ENCODE measurements at places on chromosomes 16 and 17. TPM values are rescaled to one million over a fixed set of nuclear protein-coding genes. Genes with fewer than 3 reads are reported as not detected.

DNA sequence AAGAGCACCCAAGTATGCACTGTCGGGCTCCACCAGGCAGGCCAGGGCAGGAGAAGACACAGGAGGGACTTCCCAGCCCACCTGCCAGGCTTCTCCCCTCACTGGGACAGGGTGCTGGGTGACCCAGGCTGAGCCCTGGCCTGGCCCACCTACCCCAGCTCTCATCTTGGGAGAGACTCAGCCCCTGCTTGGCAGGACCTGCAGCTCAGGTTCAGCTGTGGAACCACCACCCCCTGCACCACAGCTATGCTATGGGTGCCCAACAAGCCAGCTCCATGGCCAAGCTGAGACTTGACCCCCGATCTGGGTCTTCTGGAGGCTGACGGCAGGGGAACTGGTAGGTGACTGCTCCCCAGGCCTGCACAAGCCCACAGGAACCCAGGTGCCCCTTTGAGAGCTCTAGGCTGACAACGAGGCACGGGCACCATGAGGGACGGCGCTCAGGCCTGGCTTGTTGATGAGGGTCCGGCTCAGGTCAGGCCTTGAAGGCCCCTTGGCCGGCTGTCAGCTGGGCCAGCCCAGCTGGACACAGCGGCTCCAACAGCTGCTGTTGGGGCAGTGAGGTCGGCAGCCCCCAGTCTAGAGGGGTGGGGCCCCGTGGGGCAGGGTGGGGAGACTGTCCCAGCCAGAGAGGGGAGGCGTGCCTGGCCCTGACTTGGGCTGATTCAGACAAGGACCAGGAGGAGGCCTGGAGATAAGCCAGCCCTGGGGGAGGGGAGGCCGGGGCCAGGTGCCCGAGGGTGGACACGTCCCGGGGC lies 4.6 kb downstream of the RPUSD1 start:
- H3K4me1 ChIP-seq, result peaks cover 12% of the 10 kb centered on the region
- H3K27me3 ChIP-seq, result no peaks in the 10 kb centered on the region
- H3K36me3 ChIP-seq, result peaks cover 9% of the 10 kb centered on the region
- no peak overlapping the region for H3K4me3 ChIP-seq
- DNase-seq, result no peak

GRCh38 chr17:76402711-76403110 lies 18.3 kb downstream of the SPHK1 start:
- H3K27me3 ChIP-seq, result no peaks in the 10 kb centered on the region
- no peak overlapping the region for H3K4me3 ChIP-seq
- peaks cover 49% of the 10 kb centered on the region for H3K4me1 ChIP-seq
- H3K36me3 ChIP-seq, result peaks cover 77% of the 10 kb centered on the region

DNA sequence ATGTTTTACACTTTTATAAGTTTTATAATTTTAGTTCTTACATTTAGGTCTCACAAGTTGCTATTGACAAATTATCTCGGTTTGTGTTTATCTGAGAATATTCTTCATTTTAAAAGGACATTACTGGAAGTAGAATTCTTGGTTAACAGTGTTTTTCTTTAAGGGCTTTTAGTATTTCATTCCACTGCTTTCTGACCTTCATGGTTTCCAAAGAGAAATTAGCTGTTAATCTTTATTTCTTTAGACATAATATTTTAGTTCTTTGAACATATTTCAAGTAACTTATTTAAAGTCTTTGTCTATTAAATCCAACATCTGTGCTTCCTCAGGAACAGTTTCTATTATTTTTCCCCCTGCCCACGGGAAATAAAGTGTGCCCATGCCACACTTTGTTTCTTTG lies 240.1 kb upstream of the AXIN2 start:
- H3K36me3 ChIP-seq, result no peaks in the 10 kb centered on the region
- no peaks in the 10 kb centered on the region for H3K27me3 ChIP-seq
- H3K4me1 ChIP-seq, result no peaks in the 10 kb centered on the region
- H3K27ac ChIP-seq, result no peak overlapping the region
- H3K4me3 ChIP-seq, result no peak overlapping the region

GRCh38 chr17:41322094-41322902 lies 6.8 kb upstream of the KRTAP17-1 start:
- DNase-seq, result no peak
- no peak overlapping the region for H3K27ac ChIP-seq
- no peak overlapping the region for H3K4me3 ChIP-seq
- H3K4me1 ChIP-seq, result no peaks in the 10 kb centered on the region

- H3K27ac ChIP-seq, result no peak overlapping the region
- peaks cover 24% of the 10 kb centered on the region for H3K4me1 ChIP-seq
- no peaks in the 10 kb centered on the region for H3K36me3 ChIP-seq
- no peaks in the 10 kb centered on the region for H3K27me3 ChIP-seq
These were observed 39.7 kb upstream of the DNAJA2 start for GRCh38 chr16:47013172-47013571.

GRCh38 chr16:55641430-55642056 lies 14.2 kb upstream of the SLC6A2 start:
- H3K4me1 ChIP-seq, result no peaks in the 10 kb centered on the region
- H3K27me3 ChIP-seq, result no peaks in the 10 kb centered on the region
- H3K4me3 ChIP-seq, result no peak overlapping the region
- no peaks in the 10 kb centered on the region for H3K36me3 ChIP-seq

GRCh38 chr17:79803421-79803996 lies 6.6 kb upstream of the CBX8 start:
- H3K27me3 ChIP-seq, result peaks cover 100% of the 10 kb centered on the region
- H3K4me1 ChIP-seq, result peaks cover 63% of the 10 kb centered on the region
- no peak for DNase-seq
- no peaks in the 10 kb centered on the region for H3K36me3 ChIP-seq
- no peak overlapping the region for H3K27ac ChIP-seq
- no peak overlapping the region for H3K4me3 ChIP-seq

DNA sequence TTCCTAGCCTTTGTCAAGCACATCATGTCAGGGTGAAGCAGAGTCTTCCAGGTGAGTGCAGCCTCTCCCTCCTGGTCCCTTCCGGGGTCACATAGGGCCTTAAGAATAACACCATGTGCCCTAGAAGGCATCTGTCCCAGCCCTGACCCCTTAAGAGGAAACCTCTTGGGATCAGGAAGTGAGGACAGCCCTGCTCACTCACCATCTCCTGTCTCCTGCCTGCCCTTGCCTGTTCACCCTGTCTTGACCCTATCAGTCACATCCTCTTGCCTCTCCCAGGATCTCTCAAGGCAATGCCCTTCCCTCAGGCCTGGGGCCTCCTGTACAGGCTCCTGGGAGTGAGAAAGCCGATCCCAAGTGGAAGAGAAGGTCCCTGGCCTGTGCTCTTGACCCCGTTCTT lies 13.9 kb downstream of the MYL4 start:
- H3K4me3 ChIP-seq, result no peak overlapping the region
- H3K27ac ChIP-seq, result peak overlapping the region; percentile 82
- no peak for DNase-seq

DNA sequence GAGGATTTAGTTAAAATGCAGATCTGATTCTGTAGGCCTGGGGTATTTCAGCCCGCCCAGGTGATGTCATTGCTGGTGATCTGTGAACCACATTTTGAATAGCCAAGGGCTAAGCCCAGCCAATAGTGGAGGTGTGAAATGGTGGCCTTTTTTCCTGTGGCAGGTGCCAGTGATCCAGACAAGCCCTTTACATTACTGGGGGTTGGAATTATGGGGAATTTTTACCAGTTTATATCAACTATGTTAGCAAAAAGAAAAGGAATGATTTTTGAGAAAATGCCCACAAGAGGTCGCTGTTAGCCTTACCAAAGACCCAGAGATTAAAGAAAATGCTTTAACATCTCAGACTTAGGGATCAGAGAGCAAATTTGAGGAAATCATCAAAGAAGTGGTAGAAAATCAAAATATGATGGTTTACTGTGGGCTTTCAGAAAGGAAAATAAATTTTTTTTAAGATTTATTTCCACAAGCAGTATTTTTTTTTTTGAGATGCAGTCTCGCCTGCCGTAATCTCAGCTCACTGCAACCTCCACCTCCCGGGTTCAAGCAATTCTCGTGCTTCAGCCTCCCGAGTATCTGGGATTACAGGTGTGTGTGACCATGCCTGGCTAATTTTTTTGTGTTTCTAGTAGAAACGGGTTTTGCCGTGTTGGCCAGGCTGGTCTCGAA lies 3.9 kb downstream of the VPS35L start:
- no peak for DNase-seq
- H3K27ac ChIP-seq, result no peak overlapping the region
- H3K4me3 ChIP-seq, result no peak overlapping the region
- H3K27me3 ChIP-seq, result no peaks in the 10 kb centered on the region
- H3K4me1 ChIP-seq, result peaks cover 22% of the 10 kb centered on the region
- H3K36me3 ChIP-seq, result peaks cover 2% of the 10 kb centered on the region

- H3K36me3 ChIP-seq, result no peaks in the 10 kb centered on the region
- no peaks in the 10 kb centered on the region for H3K4me1 ChIP-seq
These were observed 11.1 kb upstream of the ZNF652 start for GRCh38 chr17:49373115-49373514.

DNA sequence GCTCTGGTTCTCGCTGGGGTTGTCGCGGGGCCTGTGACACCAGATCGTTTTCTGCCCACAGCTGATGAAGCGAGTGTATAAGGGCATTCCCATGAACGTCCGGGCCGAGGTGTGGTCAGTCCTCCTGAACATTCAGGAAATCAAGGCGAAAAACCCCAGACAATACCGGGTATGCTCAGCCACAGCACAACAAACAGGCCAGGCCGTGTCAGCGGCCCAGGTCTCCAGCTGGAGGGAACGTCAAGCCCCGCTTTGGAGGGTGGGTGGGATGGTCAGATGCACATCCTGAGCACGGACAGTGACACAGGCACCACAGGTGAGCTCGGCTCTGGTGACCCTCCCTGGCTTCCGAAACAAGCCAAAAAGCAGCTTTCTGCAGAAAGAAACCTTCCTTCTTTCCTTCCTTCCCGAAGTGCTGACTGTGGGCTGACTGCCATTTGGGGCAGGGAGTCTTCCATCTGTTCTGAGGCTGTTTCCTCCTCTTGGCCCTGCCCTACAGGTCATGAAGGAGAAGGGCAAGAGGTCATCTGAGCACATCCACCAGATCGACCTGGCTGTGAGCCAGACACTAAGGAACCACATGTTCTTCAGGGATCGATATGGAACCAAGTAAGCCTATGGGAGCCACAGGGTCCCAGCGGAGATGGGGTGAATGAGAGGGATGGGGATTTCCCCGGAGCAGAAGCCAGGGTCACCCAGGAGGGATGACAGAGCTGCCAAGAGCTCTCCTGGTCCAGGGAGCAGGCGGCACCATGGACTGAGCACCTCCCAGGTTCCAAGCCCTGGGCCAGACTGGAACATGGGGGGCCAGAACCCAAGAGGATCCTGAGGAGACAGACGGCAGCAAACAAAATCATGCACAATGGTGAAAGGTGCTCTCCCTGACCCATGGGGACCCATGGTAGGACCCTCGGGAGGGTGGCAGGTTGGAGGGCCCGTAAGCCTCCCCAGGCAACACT lies 79.4 kb downstream of the GOSR1 start:
- H3K4me1 ChIP-seq, result peaks cover 4% of the 10 kb centered on the region
- H3K4me3 ChIP-seq, result no peak overlapping the region
- H3K36me3 ChIP-seq, result no peaks in the 10 kb centered on the region
- no peak for DNase-seq
- H3K27ac ChIP-seq, result no peak overlapping the region

- no peak overlapping the region for H3K27ac ChIP-seq
- peaks cover 8% of the 10 kb centered on the region for H3K4me1 ChIP-seq
- DNase-seq, result no peak
- peaks cover 52% of the 10 kb centered on the region for H3K36me3 ChIP-seq
- H3K27me3 ChIP-seq, result no peaks in the 10 kb centered on the region
- no peak overlapping the region for H3K4me3 ChIP-seq
These were observed 20.8 kb downstream of the UTS2R start for GRCh38 chr17:82392209-82392920.

DNA sequence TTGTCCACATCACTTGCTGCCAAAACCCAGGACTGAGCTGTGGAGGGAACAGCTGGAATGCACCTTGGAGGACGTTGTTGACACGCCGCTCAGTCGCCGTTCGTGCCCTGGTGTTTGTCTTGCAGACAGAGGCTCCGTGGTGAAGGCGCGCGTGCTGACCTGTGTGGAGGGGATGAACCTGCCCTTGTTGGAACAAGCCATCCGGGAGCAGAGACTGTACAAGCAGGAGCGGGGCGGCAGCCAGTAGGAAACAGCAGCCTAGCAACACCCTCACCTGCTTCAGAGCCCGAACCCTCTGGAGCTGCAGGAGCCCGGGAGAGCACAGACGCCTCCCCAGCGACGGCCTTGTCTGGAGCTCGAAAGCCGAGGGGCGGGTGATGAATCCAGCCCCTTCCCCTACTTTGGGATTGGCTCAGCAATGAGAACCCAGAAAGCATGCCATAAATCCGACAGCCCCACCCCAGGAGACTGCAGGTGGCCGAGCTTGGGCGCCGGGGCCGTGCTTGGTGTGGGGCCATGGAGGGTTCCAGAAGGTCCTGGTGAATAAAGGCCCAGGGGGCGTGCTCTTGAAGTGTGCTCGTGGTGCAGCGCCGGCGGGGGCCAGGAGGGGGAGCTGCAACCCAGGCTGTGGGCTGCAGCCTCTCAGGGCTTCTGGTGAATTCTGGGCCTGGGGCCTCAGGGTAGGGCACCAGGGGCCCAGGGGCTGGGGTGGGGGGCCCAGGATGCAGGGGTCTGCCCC lies 470 bp upstream of the CDK3 start:
- peaks cover 33% of the 10 kb centered on the region for H3K36me3 ChIP-seq
- H3K27ac ChIP-seq, result peak overlapping the region; percentile 26
- peaks cover 17% of the 10 kb centered on the region for H3K4me1 ChIP-seq

DNA sequence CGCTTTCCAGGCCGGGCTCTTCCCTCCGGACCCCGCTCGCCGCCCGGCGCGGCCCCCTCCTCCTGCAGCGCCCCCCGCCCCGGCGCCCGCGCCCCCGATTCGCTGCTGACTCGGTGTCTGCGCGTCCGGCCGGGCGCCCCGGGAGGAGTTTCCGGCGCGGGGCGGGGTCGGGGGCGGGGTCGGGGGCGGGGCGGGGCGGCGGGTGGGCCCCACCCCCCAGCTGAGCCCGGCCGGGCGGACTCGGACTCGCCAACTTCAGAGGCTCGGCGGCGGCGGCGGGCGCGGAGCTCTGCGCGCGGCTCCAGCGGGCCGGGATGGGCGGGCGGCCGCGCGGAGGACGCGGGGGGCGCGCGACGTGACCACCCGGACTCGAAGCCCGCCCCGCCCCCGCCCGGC lies at the start of gene METRNL:
METRNL (plus strand) TSS at position 258 of the 396 bp plus-strand sequence. CDS start 207 bp downstream, outside the sequence.
- H3K27me3 ChIP-seq, result peaks cover 5% of the 10 kb centered on the region
- H3K4me1 ChIP-seq, result peaks cover 13% of the 10 kb centered on the region
- no peaks in the 10 kb centered on the region for H3K36me3 ChIP-seq
- peak; percentile 94 for DNase-seq
- H3K4me3 ChIP-seq, result peak within 1 kb of the TSS; percentile 70

C1QTNF1 gene
- 69.9 TPM for total RNA-seq
